ENCODE measurements at places on chromosomes 5 and 9.

DNA sequence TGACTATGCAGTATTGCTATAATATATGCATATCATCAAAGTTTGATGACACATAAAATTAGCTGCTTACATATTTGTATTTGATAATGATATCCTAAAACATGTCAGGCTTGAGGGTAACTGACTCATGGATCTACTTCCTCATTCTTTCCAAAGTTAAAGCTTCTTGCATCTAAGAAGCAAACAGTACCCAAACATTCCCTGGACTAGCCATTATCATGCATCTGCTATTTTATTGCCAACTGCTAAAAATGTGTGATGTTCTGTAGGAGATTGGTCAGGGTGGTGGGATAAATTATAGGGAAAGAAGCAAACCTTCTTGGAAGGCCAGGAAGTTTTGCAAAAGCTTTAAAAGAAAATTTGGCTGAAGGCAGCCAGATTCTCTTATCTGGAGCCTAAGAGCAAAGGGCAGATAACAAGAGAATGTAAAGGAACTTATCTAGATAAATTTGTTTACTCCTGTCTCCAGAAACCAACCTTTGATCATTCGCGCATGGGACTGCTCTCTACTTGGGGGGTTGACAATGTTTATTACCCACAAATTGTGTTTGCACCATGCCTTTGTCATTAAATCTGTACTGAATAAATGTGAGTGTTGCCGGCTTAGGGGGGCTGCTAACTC is 604.1 kb upstream of the TLE4 start:
- DNase-seq, result no peak

DNA sequence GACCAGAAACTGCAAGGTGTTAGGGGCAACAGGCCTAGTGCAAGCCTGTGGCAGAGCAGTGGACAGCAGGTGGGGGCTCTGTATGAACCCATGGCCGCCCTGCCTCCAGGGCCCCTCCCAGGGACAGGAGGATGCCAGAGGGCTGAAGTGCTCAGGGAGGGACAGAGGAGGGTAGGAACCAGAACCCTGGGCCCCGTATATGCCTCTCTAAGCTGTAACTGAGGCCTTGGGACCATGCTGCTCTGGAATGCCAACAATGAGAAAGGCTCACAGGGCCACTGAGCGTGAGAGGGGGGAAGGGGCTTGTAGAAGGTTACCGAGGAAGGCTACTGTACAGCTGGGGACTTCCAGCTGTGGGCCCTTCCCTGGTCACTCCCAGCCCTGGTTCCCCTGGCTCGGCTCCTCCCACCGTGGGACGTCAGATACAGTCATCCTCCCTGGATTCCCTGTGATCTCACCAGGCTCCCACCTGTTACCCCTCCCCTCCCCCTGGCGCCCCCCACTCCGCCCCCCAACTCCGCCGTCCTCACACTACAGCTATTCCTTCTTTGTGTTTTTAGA is 21.1 kb downstream of the AQP7 start:
- no peak for DNase-seq

GRCh38 chr5:109411627-109412026 is 1.9 kb upstream of the PJA2 start:
- no peak for DNase-seq

- DNase-seq, result no peak
Measured at GRCh38 chr9:134670042-134670525, 28.5 kb downstream of the COL5A1 start.

- no peak for DNase-seq
Measured at GRCh38 chr9:128192601-128193371, 1.4 kb upstream of the CIZ1 start.

Data from stimulated activated CD8-positive, alpha-beta memory T cell treated with anti-CD3 and anti-CD28 coated beads, Interleukin-7, amount 100 ng/mL, for 4 hours (primary cell).